ENCODE measurements at places on chromosomes 3 and 15.
A peak's percentile ranks its signal among the peaks of the same experiment; 100 is the strongest.

- no peak for DNase-seq
Measured at GRCh38 chr3:100140976-100141375, 26.7 kb upstream of the FILIP1L start.

- DNase-seq = peak; percentile 31
Measured at GRCh38 chr3:142656575-142656974, 60.4 kb downstream of the PLS1 start.

DNA sequence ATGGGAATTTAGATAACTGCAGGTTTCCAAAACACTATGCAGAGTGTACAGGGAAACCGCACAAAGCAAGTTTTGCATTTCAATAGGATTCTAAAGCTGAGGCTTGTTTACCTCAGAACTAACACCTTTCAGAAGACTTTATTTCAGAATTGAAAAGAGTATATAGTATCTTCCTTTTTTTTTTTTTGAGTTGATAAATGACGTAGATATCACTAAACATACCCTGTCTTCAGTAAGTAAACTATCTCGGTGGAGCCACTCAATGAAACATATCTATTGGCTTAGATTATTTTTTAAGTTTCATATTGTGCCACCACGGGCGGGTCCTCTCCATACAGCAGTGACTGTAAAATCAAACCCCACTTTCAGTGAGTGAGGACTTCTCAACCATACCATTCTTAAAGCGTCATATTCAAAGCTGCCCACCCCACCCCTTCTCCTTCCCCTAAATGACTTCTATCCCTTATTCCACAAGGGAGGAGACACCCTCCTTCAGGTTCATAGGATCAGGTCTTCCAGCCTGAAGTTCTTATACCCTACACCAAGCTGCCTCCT, 2.0 kb upstream of the TBL1XR1 start:
- DNase-seq = no peak

GRCh38 chr15:79987569-79987955, 16.6 kb upstream of the BCL2A1 start:
- DNase-seq = no peak

DNA sequence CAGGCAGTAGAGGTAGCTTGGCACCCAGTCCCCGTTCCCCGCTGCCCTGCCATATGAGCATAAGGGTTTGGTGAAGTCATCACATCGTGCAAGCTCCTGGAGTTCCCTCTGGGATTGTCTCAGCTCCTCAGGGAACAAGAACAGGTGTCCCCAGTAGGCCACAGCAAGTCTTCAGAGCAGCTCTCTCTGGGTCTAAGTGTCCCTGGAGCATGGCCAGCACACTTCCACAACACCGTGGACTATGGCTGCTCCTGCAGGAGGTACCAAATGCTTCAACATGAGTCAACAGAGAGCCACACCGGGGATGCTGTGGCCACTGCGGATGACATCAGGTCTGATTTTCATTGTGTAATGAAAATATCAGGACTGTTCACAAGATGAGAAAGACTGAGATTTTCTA, 23.1 kb downstream of the ABHD6 start:
- no peak for DNase-seq

GRCh38 chr3:32313723-32314473, 75.4 kb downstream of the CMTM8 start:
- peak; percentile 43 for DNase-seq

GRCh38 chr3:143166376-143166775, 46.8 kb downstream of the CHST2 start:
- no peak for DNase-seq

GRCh38 chr3:43648957-43649356, 27.1 kb upstream of the ANO10 start:
- no peak for DNase-seq

- DNase-seq = no peak
Measured at GRCh38 chr3:13506680-13507079, 26.6 kb downstream of the HDAC11 start.

- DNase-seq = no peak
Measured at GRCh38 chr3:126435456-126436315, 40.0 kb downstream of the ZXDC start.

DNA sequence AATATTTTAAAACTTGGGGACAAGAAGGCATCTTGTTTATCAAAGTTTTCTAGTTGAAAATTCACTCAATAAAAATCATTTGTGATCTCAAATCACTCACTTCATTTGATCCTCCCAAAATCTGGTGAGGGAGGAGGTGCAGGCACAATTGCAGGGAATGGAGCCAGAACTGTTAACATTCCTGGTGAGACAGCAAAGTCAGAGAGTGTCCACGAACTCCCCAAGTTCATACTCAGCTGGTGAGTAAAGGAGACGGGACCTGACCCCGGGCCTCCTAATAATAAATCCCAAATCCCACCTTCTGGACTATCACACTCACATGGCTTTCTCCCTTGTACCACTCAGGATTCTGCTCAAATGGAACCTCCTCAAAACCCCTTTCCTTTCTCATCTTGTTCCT, 252.3 kb upstream of the LRTM1 start:
- no peak for DNase-seq

All from bone marrow (tissue), 2 donors.